ENCODE measurements at places on chromosomes 6 and 20.

GRCh38 chr20:57481281-57481711 is 43.6 kb downstream of the CTCFL start:
- H3K4me3 ChIP-seq = peak overlapping the region; percentile 45
- H3K27ac ChIP-seq = peak overlapping the region; percentile 44
- no peaks in the 10 kb centered on the region for H3K36me3 ChIP-seq
- H3K27me3 ChIP-seq = no peaks in the 10 kb centered on the region

GRCh38 chr20:33744773-33745385 is 13.1 kb downstream of the ZNF341 start:
- no peak overlapping the region for H3K27ac ChIP-seq
- no peak for DNase-seq
- H3K4me1 ChIP-seq = peaks cover 1% of the 10 kb centered on the region
- no peaks in the 10 kb centered on the region for H3K27me3 ChIP-seq
- peaks cover 6% of the 10 kb centered on the region for H3K36me3 ChIP-seq

DNA sequence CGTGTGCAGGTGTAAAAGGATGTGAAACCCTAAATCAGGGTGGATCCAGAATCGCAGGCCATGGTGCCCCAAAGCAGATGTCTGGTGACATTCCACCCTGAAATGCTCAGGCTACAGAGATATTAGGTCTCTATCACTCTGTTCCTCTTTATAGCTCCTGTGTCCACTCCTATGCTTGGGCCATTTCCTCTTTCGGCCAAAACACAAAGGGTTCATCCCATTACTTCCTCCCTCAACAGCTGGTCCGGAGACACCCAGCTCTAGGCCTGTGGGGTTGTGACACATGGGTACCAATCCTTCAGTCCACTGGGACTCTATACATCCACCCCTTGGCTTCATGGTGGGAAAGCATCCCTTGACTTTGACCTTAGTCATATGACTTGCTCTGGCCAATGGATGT is 1.7 kb upstream of the SIGLEC1 start:
- H3K4me1 ChIP-seq = no peaks in the 10 kb centered on the region
- H3K27ac ChIP-seq = no peak overlapping the region
- no peaks in the 10 kb centered on the region for H3K36me3 ChIP-seq
- no peak overlapping the region for H3K4me3 ChIP-seq
- no peak for DNase-seq

DNA sequence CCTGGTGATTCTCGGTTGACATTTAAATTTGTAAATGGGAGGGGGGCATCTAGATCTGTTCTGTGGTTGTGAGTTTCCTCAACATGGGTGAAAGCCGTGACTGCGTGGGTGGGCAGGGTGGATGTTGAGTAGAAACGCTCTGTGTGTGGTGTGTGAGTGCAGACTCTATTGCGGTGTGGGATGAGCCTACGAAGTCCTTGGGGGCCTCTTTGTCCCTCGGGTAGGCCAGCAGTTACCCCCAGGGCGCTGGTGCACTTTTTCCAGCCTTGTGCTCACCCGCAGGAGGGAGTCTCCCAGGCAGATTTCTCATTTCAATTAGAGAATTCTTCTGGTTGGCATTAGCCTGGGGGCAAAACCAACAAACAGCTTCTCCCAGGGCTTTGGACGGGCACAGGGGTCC is 10.6 kb downstream of the TOX2 start:
- H3K4me1 ChIP-seq = peaks cover 46% of the 10 kb centered on the region
- peaks cover 64% of the 10 kb centered on the region for H3K27me3 ChIP-seq
- H3K4me3 ChIP-seq = peak overlapping the region; percentile 35
- H3K36me3 ChIP-seq = no peaks in the 10 kb centered on the region
- peak; percentile 76 for DNase-seq

- H3K4me3 ChIP-seq = no peak overlapping the region
- no peaks in the 10 kb centered on the region for H3K4me1 ChIP-seq
- DNase-seq = no peak
- no peaks in the 10 kb centered on the region for H3K36me3 ChIP-seq
- H3K27me3 ChIP-seq = no peaks in the 10 kb centered on the region
- no peak overlapping the region for H3K27ac ChIP-seq
These were observed 403.7 kb downstream of the CDH26 start for GRCh38 chr20:60361761-60362395.

- no peak overlapping the region for H3K27ac ChIP-seq
- H3K27me3 ChIP-seq = no peaks in the 10 kb centered on the region
- no peak for DNase-seq
- H3K36me3 ChIP-seq = no peaks in the 10 kb centered on the region
- no peaks in the 10 kb centered on the region for H3K4me1 ChIP-seq
These were observed 329.5 kb upstream of the HSF2 start for GRCh38 chr6:122069932-122070331.

DNA sequence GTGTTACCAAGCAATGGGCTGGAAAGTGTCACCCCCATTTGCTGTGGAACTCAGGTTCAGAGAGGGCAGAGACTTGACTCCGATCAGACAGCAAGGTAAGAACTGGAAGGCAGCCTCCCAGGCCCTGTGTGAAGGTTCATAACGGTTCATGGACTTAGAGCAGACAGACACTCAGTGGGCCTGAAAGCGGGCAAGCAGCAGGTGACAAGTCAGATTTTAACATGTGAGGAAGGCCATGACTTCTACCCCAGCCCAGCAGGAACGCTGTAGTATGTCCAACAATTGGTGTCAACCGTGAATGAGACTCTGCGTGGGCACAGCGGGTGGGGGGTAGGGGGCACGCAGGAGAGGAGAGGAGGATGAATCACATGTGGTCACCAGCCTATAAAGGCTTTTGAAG is 217.6 kb upstream of the SNX9 start:
- H3K27me3 ChIP-seq = no peaks in the 10 kb centered on the region
- no peak for DNase-seq
- H3K4me1 ChIP-seq = no peaks in the 10 kb centered on the region
- no peaks in the 10 kb centered on the region for H3K36me3 ChIP-seq
- no peak overlapping the region for H3K27ac ChIP-seq
- H3K4me3 ChIP-seq = no peak overlapping the region

GRCh38 chr6:44156494-44157151 is 2.0 kb upstream of the CAPN11 start:
- no peak overlapping the region for H3K27ac ChIP-seq
- no peak overlapping the region for H3K4me3 ChIP-seq
- DNase-seq = no peak
- H3K27me3 ChIP-seq = peaks cover 3% of the 10 kb centered on the region
- peaks cover 11% of the 10 kb centered on the region for H3K4me1 ChIP-seq
- H3K36me3 ChIP-seq = no peaks in the 10 kb centered on the region

GRCh38 chr6:12420626-12421025 is 130.5 kb downstream of the EDN1 start:
- no peaks in the 10 kb centered on the region for H3K4me1 ChIP-seq
- H3K27ac ChIP-seq = no peak overlapping the region
- no peak overlapping the region for H3K4me3 ChIP-seq
- no peaks in the 10 kb centered on the region for H3K36me3 ChIP-seq
- H3K27me3 ChIP-seq = peaks cover 8% of the 10 kb centered on the region

- H3K27me3 ChIP-seq = no peaks in the 10 kb centered on the region
- DNase-seq = no peak
- H3K36me3 ChIP-seq = no peaks in the 10 kb centered on the region
- no peak overlapping the region for H3K4me3 ChIP-seq
- H3K27ac ChIP-seq = no peak overlapping the region
These were observed 648.5 kb downstream of the HTR1B start for GRCh38 chr6:76814496-76815458.

- H3K4me3 ChIP-seq = peak overlapping the region; percentile 93
- H3K36me3 ChIP-seq = peaks cover 85% of the 10 kb centered on the region
- DNase-seq = no peak
- peaks cover 51% of the 10 kb centered on the region for H3K4me1 ChIP-seq
- no peaks in the 10 kb centered on the region for H3K27me3 ChIP-seq
These were observed 1.7 kb downstream of the TNF start for GRCh38 chr6:31576897-31577578.

DNA sequence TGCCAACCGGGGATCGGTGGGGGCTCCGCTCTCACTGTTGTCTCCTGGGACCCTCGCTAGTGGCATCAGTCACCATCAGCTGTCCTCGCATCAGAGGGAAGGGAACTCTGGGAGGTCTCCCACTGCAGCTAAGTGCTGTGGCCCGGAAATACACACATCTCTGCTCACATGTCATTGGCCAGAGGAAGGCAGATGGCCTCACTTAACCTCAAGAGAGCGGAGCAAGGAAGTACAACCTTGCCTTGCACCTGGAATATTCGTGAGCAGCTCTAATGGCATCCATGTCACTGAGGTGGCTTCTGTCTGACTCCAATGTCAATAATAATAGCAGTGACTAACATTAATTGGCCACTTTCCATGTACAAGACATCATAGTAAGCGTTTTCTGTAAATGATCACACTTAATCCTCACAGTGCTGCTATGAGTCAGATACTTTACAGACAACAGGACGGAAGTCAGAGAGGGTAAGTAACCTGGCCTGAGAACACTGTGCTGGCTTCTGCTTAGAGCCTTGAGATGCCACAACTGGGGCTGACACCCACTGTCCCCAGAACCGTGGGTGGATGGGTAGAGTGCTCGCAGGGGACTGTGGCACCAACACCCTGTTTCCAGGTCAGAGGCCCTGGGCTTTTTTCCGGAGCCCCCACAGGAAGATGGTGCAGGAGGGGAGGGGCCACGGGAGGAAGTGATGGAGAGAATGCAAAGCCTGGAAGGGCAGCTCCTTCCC is 6.0 kb downstream of the LHFPL5 start:
- H3K27ac ChIP-seq = no peak overlapping the region
- H3K36me3 ChIP-seq = no peaks in the 10 kb centered on the region
- H3K4me1 ChIP-seq = no peaks in the 10 kb centered on the region
- H3K4me3 ChIP-seq = no peak overlapping the region
- peaks cover 20% of the 10 kb centered on the region for H3K27me3 ChIP-seq

DNA sequence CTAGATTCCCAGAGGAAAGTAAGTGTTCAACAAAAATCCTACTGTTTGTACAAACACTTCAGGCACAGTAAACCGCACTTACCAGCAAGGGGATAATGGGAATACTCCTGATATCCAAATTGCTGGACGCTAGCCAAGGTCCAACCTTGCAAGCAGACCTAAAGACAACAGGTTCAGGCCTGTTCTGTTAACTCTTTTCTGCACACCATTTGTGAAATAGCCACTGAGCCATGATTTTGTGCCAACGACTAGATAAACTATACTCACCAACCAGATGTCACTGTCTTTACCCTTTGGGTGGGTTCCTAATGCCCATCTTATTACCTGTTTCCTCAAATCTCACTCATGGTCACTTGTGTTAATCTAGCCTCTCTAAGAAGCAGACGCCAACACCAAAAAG is 43.5 kb downstream of the GOPC start:
- H3K27me3 ChIP-seq = no peaks in the 10 kb centered on the region
- H3K27ac ChIP-seq = no peak overlapping the region
- no peaks in the 10 kb centered on the region for H3K4me1 ChIP-seq
- H3K4me3 ChIP-seq = no peak overlapping the region

DNA sequence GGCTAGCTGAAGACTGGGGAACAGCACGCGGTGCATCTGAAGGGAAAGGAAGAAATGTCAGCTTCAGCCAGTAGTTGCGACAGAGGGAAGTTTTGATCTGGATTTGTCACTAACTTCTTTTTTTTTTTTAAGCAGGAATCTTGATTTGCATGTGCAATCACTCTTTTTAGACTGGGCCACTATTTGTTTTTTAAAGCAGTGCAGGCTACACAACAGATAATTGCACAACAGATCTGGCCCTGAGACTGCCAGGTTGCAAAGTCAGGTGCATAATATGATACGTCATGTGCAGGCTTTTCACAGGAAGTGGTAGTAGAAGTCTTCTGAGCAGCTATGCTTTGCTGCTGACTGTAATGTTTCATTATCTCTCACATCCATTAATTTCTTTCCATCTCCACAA is 13.5 kb downstream of the PFDN4 start:
- H3K27me3 ChIP-seq = no peaks in the 10 kb centered on the region
- DNase-seq = no peak
- H3K4me3 ChIP-seq = no peak overlapping the region
- H3K4me1 ChIP-seq = peaks cover 24% of the 10 kb centered on the region
- peak overlapping the region; percentile 90 for H3K27ac ChIP-seq
- peaks cover 21% of the 10 kb centered on the region for H3K36me3 ChIP-seq

DNA sequence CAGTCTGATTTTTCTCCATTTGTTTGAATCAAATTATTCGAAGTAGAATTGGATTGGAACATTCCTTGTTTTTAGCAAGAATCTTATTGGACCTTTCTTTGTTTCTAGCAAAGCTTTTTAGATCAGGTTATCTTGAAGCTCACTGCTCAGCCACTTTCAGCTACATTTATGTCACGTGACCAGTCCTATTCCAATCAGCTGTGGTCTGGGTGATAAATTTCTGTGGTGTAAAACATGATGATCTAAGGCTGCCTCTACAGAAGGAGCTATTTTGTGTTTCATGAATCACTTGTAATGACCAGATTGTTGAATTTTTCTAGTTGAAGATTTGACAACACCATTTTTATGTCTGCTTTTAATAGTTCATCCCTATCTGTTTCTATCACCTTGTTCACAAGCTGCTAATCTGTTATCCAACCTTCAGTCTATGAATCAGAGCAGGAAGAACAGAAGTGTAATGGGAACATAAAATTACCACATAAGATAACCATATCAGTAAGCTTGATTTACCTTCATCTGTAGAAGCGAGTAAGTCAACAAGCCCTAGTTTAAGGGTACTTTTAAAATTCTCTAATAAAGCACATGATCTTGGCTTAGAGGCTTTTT is 101.0 kb upstream of the MAP3K7 start:
- no peak overlapping the region for H3K27ac ChIP-seq
- H3K4me3 ChIP-seq = no peak overlapping the region
- no peaks in the 10 kb centered on the region for H3K36me3 ChIP-seq
- peaks cover 5% of the 10 kb centered on the region for H3K27me3 ChIP-seq
- DNase-seq = no peak

DNA sequence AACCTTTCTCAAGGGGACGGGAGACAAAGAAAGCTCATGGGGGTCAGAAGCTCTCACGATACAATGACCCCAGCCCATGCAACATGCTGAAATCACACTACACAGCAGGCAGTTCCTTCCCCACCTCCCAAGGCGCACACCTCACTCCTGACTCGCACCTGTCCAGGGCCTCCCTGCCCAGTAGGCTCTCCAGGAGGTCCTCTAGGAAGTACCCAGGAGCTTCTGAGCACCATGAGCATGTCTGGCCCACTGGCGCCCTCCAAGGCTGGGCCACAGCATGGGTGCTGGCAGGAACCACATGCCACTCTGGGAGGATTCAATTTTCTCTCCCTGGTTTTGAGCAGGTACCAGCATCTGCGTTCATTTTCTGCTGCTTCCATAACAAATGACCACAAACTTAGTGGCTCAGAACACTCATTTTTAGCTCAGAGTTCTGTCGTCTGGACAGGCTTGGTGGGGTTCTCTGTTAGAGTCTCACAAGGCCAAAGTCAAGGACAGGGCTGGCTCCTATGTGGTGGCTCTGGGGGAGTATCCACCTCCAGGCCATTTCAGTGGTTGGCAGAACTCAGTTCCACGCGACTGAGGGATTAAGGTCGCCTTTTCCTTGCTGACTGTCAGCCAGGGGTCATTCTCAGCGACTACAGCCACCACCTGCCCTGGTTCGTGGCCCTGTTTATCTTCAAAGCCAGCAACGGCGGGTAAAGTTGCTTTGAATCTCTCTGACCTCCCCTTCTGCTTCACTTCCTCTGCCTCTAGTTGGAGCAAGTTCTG is 32.7 kb downstream of the ACSS1 start:
- no peaks in the 10 kb centered on the region for H3K27me3 ChIP-seq
- H3K4me1 ChIP-seq = peaks cover 8% of the 10 kb centered on the region
- no peak overlapping the region for H3K27ac ChIP-seq
- DNase-seq = no peak
- peaks cover 2% of the 10 kb centered on the region for H3K36me3 ChIP-seq
